Central memory CD8-positive, alpha-beta T cell (primary cell): ENCODE measurements at places on chromosomes 6 and 20.

DNA sequence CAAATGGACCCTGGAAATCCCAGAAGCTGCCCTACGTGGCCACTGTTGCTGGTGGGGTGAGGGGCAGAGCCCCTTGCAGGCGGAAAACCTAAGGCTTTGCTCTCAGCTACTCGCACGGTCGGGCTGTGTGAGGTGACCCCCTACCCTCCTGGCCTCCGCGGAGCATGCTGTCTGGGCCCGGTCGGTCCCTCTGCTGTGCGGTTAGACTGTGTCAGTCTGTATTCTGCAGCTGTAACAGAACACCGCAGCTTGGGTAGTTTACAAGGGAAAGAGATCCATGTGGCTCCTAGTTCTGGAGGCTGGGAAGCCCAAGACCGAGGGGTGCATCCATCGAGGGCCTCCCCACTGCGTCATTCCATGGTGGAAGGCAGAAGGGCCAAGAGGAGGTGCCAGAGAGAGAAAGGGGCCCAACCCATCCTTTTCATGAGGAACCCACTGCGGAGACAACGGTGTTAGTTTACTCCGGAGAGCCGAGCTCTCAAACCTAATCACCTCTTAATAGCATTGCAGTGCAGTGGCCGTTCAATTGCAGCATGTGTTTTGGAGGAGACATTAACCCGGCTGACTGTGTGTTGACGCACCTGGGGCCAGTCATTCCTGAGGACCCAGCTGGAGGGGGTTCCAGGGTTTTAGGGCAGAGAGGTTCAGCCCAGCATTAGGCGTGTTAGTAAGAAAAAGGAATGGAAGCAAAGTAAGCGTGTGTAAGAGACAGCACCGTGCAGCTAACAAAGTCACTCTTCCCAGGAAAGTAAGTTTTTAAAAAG is 18.3 kb downstream of the COL9A3 start:
- DNase-seq, result no peak

GRCh38 chr6:34011264-34011663 is 134.6 kb downstream of the GRM4 start:
- no peak for DNase-seq

- no peak for DNase-seq
These were observed 128.8 kb downstream of the SOBP start for GRCh38 chr6:107618672-107619071.

DNA sequence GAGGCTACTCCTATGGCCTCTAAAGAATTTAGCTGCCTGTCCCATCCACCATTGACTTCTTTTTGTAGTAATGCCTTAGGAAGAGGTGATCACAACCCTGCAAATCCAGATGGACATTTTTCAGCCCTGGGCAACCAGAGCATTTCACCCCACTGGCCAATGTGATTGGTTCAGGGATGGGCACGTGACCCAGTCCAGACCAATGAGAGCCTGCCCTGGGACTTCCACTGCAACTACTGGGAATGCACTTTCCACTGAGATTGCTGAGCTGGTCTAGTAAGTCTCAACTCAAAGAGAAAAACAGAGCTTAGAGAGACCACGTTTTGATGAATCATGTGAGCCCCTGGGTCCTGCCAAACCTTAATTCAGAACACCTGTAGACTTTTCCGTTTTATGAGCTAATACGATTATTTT is 8.9 kb upstream of the UBE2V1 start:
- no peak for DNase-seq

- DNase-seq, result no peak
These were observed 106.6 kb downstream of the RTN4IP1 start for GRCh38 chr6:106522562-106523250.

DNA sequence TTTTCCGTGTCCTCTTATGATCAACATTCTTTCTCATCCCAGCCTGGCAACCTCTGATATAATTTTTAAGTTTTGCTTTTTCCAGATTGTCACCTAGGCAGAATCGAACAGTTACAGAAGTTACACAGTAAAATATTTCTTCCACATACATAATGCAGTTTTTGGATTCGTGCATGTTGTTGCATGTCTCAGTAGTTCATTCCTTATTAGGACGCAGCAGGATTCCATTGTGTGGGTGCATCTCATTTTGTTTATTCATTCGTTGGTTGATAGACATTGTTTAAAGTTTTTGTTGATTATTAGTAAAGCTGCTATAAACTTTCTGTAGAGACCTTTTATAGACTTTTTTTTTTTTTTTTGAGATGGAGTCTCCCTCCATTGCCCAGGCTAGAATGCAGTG is 284.3 kb upstream of the FERMT1 start:
- no peak for DNase-seq

DNA sequence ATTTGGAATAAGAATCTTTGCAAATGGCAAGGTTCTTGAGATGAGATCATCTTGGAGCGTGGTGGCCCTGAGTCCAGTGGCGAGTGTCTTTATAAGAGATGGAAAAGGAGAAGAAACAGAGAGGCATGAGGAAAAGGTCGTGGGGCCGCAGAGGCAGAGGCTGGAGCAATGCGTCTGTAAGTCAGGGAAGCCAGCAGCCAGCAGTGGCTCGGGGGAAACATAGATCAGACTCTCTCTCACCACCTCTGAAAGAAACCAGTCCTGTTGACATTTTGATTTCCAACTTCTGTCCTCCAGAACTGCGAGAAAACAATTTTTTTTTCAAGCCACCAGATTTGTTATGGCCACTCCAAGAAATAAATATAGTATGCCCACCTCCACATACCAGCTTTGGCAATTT is 226.6 kb downstream of the TFAP2C start:
- no peak for DNase-seq

DNA sequence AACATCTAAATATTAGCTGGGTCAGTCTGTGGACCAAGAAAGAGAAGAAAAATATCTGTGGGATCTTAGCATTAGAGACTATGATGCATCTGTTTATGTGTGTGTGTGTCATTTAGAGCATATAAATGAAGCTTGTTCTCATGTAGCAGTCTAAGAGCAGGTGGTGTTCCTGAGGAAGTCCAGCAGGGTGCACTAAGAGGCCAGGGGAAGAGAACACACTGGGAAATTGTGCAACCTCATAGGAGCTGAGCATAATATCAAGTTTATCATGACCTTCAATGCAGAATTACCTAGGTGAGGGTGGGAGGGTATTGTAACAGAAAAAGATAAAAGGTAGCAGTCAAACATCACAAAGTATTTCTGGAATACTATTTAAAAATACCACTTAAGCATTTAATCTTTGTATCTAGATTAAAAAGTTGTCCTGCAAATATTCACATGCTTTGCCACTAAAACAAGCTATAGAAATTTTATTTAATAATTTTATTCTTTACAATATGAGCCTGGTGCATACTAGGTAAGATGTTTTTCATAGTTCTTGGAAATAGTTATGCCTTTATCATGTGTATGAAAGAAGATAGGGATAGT is 80.5 kb downstream of the SMPDL3A start:
- no peak for DNase-seq
